Kidney (tissue), 22 donors: ENCODE measurements at places on chromosomes 3 and 15. TPM values are rescaled to one million over a fixed set of nuclear protein-coding genes. Genes with fewer than 3 reads are reported as not detected.

The PODXL2 gene
- 7.4 TPM for total RNA-seq

The NR2E3 gene
- 0.19 TPM for total RNA-seq

The SLC12A1 gene
- 201 TPM for total RNA-seq

DNA sequence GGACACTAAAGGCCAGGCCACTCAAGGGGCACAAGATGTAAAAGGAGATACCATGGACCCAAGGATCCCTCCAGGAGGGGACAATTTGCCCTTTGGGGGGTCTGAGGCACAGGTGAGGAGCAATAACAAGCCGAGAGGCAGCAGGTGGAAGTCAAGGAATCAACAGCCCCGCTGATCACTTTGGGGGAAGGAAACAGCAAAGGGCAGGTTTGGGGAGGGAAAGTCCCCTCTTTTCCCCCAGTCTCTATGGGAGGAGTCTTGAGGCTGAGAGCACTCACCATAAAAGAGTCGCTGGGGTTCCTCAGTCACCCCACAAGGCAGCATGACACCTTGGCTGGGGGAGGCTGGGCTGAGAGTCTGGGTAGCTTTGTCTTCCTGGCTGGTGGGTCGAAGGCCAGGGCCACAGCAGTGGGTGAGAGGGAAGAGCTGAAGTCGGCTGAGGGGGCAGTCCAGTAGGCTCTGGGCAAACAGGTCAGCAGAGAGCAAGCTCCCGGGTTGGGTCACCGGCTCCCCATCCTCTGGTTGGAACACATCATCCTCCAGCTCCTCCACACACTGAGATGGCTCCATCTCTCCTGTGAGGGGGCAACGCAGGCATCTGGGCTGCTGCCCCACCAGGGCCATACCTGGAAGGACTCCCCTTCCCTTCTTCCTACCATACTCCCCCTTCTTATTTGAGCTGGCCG, 3.0 kb downstream of the BMF start:
- H3K4me3 ChIP-seq = no peak overlapping the region
- H3K4me1 ChIP-seq = peaks cover 11% of the 10 kb centered on the region
- H3K27me3 ChIP-seq = no peaks in the 10 kb centered on the region
- no peak overlapping the region for H3K27ac ChIP-seq
- no peak for DNase-seq
- no peaks in the 10 kb centered on the region for H3K36me3 ChIP-seq

GRCh38 chr3:123568875-123569274, 16.0 kb downstream of the HACD2 start:
- no peak overlapping the region for H3K4me3 ChIP-seq
- H3K27me3 ChIP-seq = no peaks in the 10 kb centered on the region
- H3K4me1 ChIP-seq = no peaks in the 10 kb centered on the region
- no peak for DNase-seq
- H3K27ac ChIP-seq = no peak overlapping the region
- H3K36me3 ChIP-seq = no peaks in the 10 kb centered on the region

DNA sequence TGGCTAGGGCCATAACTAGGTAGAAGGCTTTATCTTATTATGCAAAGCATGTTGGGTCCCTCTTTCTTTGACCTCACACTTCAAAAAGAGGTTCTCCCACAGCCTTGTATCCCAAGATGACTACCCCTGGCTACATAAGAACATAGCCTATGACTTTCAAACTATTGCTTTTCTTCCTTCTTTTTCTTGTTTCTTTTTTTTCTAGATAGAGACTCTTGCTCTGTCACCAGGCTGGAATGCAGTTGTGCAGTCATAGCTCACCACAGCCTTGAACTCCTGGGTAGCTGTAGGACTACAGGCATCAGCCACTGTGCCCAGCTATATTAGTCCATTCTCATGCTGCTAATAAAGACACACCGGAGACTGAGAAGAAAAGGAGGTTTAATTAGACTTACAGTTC, 47.2 kb downstream of the DIPK2A start:
- H3K4me3 ChIP-seq = no peak overlapping the region
- no peak for DNase-seq
- H3K4me1 ChIP-seq = no peaks in the 10 kb centered on the region
- H3K27ac ChIP-seq = no peak overlapping the region
